ENCODE measurements at places on chromosomes 11 and 22.
A peak's percentile ranks its signal among the peaks of the same experiment; 100 is the strongest.

DNA sequence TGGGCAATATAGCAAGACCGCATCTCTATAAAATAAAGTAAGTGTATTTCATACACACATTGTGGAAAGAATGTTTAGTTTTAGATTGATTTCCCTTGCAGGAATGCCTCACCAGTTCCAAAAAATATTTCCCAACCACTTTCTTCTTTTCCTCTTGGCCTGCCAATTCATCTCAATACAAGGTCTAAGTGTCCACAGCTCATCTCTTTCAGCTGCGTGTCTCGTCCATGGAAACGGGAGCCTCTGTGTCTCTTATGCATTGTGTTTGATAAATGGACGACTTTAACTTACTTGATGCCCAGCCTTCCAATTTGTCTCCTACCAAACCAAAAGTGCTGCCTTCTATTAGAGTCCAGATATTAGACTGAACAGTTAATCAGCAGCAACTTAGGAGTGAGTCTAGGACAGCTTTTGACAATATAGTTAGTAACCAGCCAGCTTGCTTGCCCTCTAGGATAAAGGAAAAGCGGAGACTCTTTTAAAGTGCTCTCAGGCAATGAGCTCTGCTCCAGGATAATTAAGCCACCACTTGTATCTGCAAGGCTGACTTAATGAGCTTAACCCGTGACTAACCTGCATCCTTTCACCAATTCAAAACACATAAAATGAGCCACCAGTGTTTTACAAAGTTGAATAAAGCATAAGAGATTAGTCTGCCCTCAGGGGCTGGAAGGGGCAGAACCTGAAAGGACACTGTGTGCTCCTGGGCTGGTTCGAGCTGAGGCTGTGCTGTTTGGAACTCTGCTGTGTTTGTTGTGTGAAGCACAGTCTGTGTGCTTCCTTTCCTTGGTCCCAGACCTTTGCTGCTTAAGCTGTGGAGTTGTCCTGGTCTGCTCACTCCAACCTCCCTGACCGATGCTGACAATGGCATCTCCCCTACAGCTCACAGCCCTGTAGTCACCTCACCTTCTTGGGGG is 27.5 kb downstream of the FBXO7 start:
- no peak for DNase-seq

DNA sequence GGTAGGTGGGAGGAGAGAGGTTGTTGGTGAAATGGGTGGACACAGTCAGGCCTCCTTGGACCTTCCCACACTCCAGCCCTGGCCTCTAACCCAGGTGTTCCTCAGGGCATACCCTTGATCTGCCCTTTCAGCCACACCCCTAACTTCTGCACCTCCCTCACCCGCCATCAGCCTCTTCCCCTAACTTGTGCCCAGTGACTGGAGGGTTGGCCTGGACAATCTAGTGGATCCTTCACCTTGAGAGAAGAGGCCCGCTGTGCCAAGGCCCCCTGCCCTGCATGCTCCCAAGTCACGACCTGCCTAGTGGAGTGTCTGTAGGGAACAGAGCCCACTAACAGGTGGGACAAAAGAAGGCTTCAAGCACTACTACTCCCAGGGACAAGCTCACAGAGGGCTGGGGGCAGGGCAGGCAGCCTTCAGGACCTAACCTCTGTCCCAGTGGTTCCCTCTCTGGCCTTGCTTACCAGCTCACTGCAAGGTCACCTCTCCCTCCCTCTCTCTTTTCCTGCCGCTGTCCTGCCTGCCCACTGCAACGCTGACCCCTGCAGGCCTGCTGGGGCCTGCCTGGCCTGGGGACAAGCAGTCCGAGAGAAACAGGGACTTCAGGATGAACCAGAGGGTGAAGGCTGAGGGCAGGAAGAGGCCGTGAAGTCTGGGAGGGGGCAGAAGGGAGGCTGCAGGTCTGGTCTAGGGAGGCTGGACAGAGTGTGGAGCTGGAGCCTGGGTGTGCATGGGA is 3.3 kb downstream of the SYT7 start:
- no peak for DNase-seq

DNA sequence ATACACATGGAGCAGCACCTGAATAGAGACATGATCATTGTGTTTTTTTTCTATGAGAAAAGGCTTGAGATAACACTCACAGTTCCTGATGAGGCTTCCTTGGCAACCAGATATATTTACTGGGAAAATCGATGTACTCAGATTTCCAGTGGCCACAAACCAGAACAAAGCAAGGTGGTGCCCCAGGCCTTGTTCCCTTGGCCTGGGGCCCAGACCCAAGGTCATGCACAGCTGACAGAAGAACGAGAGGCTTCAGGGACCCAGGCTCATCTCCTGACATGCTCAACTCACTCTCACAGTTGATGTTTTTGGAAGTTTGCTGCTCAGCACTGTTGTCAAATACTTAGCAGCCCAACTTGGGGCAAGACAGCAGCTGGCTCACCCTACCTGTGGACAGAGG is 281.8 kb downstream of the NTM start:
- no peak for DNase-seq

DNA sequence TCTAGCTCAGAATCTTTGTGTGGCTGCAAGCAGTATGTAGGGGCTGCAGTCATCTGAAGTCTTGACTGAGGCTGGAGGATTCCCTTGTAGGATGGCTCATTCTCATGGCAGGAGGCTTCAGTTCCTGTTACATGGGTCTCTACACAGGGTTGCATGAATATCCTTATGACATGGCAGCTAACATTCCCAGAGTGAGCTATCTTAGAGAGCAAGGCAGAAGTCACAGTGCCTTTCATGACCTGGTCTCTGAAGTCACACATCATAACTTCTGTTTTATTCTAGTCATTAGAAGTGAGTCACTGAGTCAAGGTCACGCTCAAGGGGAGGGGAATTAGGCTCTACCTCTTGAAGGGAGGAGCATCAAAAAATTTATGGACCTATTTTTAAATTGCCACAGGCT is 10.3 kb upstream of the SPON1 start:
- no peak for DNase-seq

GRCh38 chr11:131037873-131038272 is 121.6 kb upstream of the SNX19 start:
- no peak for DNase-seq

DNA sequence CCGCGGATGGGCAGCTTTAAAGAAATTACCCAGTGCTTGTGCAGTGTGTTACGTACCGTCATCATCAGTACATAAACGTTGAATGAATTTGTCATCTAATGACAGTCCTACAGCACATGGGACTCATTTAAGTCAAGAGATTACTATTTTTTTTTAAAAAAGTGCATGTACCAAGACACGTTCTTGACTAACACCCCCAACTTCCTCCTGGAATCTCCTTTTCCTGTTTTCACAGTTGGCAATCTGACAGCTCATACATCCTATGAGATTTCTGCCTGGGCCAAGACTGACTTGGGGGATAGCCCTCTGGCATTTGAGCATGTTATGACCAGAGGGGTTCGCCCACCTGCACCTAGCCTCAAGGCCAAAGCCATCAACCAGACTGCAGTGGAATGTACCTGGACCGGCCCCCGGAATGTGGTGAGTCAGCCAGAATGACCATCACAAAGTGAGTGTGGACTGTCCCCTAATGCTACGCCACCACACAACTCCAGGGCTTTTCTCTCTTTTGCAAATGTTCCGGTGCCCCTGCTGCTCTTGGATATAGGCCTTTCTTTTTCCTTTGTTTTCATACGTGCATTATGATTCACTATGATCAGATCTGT is 162.0 kb upstream of the SORL1-AS1 start:
- no peak for DNase-seq

DNA sequence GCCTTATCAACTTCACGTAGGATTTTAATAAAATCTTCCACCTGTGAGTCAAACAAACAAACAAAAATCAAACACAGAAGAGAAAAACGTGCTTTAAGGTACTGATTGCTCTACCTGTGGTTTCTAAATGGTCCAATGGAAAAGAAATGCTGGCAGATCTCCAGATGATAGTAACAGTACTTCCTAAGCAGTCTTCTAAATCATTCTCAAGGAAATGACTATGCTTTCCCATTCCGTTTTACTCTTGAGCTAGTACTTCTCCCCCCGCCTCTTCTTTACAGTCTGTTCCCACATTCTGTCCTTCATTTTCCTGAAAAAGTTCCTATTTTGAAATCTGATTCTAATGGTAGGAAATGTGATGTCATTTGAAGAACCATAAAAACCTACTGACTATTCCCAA is 25.4 kb downstream of the SAAL1 start:
- no peak for DNase-seq

DNA sequence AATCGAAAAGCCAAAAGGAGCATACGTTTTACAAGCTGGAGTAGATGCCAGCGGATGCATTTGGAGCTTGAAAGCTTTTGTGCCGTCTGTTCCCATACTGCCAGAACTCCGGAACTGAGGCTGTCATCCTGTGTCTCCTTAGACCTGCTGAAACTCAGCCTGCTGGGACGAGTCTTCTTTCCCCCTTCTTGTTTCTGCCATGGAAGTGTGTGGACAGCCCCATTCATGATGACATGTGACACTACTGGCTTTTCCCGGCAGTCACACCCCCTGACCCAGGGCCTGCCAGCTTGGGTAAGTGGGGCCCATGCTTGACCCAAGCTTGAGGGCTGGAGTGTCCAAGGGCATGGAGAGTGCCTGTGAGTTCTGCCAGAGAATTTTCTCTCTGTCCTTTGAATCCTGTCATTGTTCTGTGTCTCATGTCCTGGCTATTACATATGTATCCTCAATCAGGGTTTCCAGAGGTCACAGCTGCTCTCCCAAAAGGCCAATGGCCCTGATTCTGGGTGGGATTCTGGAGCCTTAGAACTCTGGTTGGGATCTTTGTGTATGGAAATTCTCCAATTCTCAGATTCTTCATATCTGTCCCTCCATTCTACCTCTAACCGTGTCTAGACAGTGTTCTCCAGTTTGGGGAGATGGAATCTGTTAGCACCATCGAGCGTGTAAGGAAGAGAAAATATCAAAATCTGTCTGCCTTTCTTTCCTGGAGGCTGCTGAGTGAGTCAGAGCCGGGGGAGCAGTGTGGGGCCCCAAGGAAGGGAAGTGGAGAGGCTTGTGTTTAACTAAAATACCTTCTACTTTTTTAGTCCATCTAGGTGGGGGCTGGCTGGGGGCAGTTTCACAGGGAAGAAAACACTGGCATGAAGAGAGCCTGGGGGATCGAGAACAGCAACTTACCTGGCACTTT is 73.2 kb downstream of the KIAA1671 start:
- peak; percentile 19 for DNase-seq

- DNase-seq, result no peak
These were observed 11.7 kb downstream of the FJX1 start for GRCh38 chr11:35629914-35630313.

GRCh38 chr11:109133159-109133558 is 288.8 kb upstream of the C11orf87 start:
- DNase-seq, result no peak

- no peak for DNase-seq
These were observed 1340.1 kb downstream of the TBC1D22A start for GRCh38 chr22:48102581-48102980.

GRCh38 chr11:624705-625635 is at the start of gene CDHR5:
Gene CDHR5 (minus strand): TSS chr11:624955. CDS start chr11:624902, 53 bp downstream.
- no peak for DNase-seq

DNA sequence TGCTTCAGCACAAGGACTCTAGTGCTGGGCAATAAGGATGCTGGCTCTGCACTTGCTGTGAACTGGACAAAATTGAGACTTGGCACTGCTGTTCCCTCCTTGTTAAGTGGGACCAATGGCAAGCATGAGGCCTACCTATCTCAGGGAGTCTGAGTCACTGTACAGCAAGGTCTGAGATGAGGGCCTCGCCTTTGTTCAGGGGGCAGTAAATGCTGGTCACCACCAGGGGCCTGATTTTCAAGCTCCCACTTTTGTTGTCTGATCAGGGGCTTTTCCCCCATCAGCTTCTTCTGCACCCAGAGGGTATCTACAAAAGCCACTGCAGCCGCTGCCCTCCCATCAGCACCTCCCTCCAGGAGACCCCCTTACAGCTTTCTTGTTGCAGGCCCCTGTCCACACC is 22.8 kb downstream of the DHCR7 start:
- DNase-seq, result no peak

GRCh38 chr22:41688365-41689211 is at the start of gene SNU13:
Gene SNU13 (minus strand): TSS chr22:41688867. CDS start chr22:41688796, 71 bp downstream.
- DNase-seq, result peak; percentile 25

GRCh38 chr11:48163360-48164100 is 53.1 kb upstream of the OR4B1 start:
- no peak for DNase-seq

DNA sequence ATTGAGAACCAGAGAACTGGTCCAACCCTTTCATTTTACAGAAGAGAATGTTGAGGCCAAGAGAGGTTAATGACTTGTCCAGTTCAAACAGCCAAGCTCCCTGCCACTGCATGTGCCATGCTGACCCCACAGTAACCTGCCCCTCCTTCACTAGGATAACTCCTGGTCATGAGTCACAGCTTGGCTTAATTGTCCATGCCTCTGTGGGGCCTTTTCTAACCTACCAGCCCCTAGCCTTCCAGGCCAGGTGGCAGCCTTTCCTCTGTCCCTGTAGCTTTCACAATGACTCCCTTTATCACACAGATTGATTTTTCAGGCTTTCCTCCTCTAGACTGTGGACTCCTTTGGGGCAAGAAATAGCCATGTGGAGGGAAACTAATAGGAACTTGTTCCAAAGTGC is 97.2 kb downstream of the PIWIL4 start:
- DNase-seq, result no peak

GRCh38 chr11:93524173-93524536 is 19.0 kb downstream of the SMCO4 start:
- no peak for DNase-seq

GRCh38 chr11:123161376-123162030 is 33.5 kb downstream of the CLMP start:
- no peak for DNase-seq

DNA sequence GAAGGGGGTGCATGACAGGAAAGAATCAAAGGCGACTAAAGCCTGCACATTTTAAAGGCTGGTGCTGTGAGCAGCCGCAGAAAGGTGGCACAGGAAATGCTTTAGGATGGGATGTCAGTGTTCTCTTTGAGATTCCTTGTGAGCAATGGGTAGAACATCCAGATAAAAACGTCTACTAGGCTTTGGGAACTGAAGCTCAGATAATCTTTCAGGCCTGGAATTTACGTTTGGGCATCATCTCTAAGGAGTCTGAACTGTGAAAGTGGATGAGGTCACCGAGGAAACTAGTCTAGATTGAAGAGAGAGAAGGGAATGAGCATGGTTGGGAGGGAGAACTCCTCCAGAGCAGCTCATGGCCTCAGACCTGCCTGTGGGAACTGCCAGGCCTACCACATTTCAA is 65.7 kb downstream of the FLI1 start:
- DNase-seq, result no peak

- DNase-seq, result no peak
These were observed 20.6 kb upstream of the TLCD5 start for GRCh38 chr11:120304526-120304925.

DNA sequence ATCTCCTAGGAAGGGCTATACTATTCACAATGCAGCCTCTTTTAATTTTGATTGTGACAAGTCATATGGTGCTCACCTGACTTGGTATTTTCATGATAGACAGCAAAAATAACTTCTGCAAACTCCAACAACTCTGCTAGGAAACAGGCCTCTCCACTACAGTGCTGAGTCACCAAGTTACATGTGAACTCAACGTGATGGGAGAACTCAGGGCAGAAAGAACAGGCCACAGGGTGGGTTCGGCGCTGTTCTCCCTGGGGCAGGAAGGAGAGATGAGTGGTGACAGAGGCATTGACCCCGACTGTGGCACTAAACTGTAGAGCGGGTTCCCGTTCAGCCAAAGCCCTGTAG is 76.6 kb upstream of the UCP3 start:
- peak; percentile 28 for DNase-seq
